ENCODE measurements at places on chromosomes 13 and 19.

- DNase-seq = peak; percentile 63
Observed at GRCh38 chr19:31100981-31101380, 248.3 kb downstream of the TSHZ3 start.

- DNase-seq = no peak
Observed at GRCh38 chr13:50452756-50453155, 390.7 kb downstream of the DLEU7 start.

DNA sequence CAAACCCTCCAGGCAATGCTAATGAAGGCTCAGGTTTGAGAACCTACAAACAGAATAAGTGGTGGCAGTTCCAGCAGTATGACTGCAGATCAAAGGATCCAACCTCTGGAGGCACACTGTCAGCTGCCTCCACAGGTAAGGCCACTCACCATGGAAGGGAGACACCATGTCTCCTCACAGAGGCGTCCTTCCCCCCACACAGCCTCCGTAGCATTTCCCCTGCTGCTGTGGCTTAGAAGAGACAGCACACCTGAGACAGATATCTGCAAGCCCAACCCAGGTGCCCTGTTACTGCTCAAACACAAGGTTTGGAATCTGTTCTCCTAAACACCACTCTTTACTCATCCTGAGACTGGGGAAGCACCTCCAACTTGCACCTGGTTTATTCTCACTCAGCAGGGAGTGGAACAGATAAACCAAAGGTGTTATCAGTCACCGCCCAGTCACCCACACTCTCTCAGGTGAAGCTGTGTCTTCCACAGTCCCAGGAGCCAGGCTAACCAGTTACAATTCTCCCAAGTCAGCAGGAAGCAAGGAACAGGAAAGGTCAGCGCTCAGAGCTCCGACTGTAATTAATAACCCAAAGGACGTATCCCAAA is 311.2 kb downstream of the FOXO1 start:
- no peak for DNase-seq

GRCh38 chr19:23554548-23554947 is 132.5 kb downstream of the ZNF675 start:
- no peak for DNase-seq

DNA sequence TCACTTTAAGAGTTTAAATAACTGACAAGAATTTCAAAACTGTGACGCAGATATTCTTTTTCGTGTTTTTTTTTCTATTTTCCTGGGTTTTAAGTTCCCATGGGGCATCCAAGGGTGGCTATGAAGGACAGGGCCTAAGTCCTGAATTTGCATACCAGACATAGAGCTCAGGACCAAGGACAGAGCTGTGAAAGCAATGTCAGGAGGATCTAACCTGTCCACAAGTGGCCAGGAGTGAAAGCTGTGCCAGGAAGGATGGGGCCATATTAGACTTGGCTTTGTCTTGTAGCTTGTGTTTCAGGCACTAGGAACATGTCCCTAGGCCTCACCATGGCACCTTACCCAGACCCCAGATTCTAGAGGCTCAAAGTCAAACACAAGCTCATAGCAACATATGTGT is 289.4 kb upstream of the MIR17HG start:
- no peak for DNase-seq

- no peak for DNase-seq
Observed at GRCh38 chr13:43258771-43259170, 235.4 kb downstream of the DNAJC15 start.

DNA sequence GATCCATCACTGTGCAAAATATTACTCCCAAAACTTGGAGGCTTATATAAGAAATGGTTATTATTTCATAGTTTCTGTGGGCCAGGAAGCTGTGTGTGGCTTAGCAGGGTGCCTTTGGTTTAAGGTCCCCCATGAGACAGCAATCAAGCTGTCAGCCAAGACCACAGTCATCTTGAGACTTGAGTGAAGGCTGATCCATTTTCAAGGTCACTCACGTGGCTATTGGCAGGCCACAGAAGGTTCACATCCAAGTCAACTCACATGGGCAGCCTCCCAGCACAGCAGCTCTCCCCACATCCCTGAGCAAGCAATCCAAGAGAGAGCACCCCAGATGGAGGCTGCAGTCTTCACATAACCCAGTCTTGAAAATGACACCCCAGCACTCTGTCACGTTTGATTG is 537.4 kb downstream of the MYO16 start:
- no peak for DNase-seq

DNA sequence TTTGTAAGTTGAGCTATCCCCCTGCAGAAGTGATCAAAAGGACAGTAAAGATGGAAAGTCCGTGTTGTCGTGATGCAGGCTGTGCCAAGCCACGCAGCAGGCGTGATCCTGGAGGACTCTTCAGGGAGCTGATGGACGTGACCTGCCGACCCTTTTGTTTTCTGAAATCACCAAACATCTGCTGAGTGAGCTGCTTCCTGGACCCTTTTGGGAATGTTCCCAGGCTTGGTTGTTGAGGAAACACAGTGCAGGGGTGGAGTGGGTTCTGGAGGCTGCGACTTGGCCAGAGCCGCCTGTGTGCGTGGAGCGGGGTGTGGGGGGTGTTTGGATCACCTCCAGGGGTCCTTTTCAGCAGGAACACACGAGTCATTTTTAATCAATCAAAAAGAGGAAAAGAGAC is 15.4 kb upstream of the CPAMD8 start:
- DNase-seq = no peak

GRCh38 chr13:44758630-44759383 is 182.7 kb upstream of the TSC22D1 start:
- DNase-seq = no peak

DNA sequence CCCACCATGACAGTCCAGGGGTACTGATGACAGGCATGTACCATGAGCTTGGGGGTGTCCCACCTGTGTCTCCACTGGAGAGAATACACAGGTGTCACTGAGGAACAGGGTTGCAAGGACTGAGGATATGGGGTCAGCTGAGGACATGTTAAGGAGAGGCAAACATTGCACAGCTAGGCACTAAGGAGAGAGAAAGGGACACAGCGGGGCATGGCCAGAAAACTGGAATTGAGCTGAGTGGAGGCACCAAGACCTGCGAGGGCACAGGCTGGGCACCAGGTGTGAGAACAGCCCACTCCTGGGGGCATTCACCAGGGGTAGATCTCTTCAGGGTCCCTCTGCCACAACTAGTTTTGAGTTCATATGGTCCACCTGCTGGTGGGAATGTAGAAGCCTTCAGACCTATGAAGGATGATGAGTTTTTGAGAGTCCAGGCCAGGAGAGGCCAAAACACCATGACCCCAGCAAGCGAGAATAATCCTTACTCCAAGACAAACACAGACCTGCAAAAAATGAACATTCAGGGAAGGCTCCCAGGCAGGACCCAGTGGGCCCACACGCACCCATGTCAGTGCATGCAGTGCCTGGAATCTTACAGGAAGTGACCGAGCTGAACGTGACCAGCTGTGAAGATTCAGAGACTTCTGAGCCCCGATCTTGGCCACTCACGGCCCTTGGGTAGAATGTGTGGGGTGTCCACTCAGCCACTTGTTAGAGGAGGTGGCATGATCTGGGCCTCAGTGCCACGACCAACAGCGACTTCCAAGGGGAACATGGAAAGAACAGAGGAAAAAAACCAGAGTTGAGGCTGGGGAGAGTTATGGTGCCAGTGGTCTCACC is 1.4 kb upstream of the ZNF584 start:
- DNase-seq = no peak

- DNase-seq = no peak
Observed at GRCh38 chr19:18435842-18436670, 1.9 kb downstream of the ISYNA1 start.

- DNase-seq = no peak
Observed at GRCh38 chr13:45522571-45522970, 57.8 kb downstream of the COG3 start.

DNA sequence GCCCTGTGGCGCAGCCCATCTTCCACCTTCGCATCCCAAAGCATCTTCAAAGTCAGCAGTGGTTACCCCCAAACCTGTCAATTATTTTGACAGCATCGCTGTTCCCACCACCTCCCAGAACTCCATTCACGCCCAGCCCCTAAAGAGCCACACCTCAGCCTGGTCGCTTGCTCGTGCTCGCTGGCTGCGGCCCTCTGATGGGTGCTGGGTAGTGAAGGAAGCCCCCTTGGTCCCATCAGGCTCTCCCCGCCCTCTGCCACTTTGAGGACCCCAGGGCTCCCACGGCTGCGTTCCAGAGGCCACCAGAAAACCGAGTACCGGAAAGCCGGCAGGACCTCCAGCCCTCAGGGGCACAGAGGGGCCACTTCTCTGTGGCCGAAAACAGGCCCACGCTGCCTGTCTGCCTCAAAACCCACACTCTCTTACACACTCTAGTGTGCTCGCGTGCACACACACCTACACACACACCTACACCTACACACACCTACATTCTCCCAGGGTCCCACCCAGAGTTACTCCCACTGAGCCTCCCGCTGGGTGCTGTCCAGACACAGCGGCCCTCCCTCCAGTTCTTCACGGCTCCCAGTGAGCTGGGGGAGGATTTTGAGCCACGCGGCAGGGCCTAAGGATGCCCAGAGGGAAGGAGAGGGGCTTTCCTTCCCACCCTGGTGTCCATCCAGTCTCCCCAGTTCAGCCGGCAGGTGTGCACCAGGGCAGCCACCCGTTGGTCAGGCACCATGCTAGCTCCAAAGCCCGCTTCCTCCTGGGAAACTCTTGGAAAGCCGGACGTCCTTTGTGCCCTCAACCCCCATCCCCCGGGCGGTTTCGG is 1.9 kb downstream of the VSTM2B start:
- DNase-seq = no peak

DNA sequence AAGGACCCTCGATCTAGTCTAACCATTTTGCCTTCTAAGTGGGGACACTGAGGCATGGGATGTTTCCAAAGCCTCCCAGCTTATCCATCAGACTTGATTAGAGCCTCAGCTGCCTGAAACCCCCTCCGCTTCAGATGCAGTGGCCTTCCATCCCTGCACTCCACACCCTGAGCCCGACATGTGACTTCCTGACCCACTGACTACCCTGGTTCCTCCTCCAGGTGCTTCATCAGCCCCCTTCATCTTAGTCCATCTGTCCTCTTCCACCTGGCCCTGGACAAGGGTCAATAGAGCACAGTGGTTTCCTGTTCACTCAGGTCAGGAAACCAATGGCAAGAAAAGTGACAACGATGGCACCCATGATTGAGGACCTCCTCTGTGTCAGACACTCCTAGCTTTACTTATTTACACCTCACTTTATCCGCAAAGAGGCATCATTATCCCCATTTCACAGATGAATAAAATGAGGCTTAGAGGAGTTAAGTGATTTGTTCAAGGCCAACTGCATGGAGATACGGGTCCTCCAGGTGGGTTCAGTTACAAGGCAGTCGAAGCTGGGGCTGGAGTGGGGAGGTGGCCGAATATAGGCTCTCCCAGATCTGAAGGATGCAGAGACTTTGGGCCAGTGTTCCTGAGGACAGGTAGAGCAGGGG is 81.6 kb upstream of the TM9SF2 start:
- no peak for DNase-seq

GRCh38 chr19:36265856-36266374 is 51.0 kb downstream of the ZNF146 start:
- no peak for DNase-seq

DNA sequence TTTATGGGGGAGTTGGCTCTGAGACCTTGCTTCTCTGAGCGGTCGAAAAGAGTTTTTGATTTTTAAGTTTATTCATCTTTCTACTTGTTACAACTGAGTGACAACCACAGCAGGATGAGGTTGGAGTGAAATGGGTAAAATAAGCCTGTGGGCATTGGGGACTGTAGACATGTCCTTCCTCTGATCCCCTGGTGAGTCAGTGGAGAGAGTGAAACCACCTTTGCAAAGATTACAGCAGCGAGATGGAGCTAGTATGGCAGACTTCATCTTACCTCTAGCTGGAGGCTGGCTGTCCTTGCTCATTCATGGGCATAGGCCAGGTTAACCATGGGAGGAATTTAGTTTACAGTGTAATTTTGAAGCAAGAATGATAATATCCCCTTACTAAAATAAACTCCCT is 30.9 kb upstream of the PSG9 start:
- no peak for DNase-seq

- no peak for DNase-seq
Observed at GRCh38 chr19:45494261-45494916, 2.5 kb downstream of the RTN2 start.

GRCh38 chr19:54191011-54191810 is at the start of gene TSEN34:
TSS of gene TSEN34 (plus strand) at chr19:54191308. CDS start at chr19:54191365, 57 bp downstream.
- DNase-seq = peak; percentile 95

DNA sequence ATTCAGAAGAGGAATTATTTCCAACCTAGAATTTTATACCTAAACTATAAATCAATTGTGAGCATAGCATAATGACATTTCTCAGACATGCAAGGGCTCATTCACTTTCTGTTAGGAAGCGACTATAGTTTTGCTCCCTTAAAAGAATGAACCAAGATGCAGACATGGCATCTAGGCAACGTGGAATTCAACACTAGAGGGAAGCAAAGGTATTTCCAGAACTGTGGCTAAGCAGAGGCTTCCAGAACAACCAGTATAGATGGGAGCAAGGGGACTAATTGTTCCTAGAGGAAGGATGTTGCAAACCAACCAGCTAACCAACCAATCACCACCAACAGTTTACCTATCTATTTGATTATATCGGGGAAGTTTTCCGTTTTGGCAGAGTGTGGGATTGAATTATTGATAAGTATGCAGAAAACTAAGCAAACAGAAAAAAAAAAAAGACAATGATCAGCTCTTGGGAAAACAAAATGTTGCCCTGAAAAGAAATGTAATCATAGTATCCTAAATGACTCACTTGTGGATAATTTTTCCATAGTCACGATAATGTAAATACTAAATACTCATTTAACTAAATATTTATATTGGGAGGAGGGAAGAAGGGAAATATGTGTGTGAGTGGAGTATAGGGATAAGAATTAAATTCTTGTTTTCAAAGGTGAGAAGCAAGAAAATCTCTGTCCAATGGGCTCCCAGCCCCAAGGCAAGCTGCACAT is 21.1 kb downstream of the ARL11 start:
- DNase-seq = no peak

DNA sequence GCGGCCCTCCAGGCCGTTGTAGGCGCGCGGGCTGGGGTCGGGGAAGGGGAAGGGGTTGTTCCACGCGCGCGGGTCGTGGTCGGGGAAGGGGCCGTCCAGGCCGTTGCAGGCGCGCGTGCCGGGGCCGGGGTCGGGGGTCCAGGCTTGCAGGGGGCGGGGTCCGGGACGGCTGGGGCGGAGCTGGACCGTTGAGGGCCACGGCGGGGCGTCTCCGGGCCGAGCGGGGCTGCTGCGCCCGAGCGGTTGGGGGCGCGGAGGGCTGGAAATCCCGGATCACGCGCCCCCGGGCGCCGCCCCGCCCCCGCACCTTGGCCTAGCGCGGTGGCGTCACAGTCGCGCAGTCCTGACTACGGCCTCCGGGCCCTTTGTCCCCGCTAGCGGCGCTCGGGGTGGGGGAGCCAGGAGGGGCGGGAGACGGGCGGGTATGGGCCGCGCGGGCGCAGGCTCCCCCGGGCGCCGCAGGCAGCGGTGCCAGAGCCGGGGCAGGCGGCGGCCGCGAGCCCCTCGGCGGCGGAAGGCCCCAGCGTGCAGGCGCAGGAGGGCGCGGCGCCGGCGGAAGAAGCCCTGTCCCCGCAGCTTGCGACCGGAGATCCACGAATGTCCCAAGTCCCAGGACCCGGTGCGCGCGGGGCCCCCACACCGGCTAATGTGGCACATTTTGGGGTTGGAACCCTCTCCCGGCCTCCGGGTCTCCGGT is 665 bp downstream of the GPX4 start:
- DNase-seq = peak; percentile 77

GRCh38 chr13:111281751-111282311 is 38.6 kb upstream of the TEX29 start:
- DNase-seq = peak; percentile 15

GRCh38 chr13:65653613-65654012 is 1576.5 kb downstream of the PCDH9 start:
- no peak for DNase-seq
